ENCODE measurements at places on chromosomes 5 and 9.

GRCh38 chr5:50320131-50320749 lies 120.8 kb downstream of the EMB start:
- no peak for DNase-seq

GRCh38 chr5:31605920-31606319 lies 33.0 kb upstream of the PDZD2 start:
- no peak for DNase-seq

DNA sequence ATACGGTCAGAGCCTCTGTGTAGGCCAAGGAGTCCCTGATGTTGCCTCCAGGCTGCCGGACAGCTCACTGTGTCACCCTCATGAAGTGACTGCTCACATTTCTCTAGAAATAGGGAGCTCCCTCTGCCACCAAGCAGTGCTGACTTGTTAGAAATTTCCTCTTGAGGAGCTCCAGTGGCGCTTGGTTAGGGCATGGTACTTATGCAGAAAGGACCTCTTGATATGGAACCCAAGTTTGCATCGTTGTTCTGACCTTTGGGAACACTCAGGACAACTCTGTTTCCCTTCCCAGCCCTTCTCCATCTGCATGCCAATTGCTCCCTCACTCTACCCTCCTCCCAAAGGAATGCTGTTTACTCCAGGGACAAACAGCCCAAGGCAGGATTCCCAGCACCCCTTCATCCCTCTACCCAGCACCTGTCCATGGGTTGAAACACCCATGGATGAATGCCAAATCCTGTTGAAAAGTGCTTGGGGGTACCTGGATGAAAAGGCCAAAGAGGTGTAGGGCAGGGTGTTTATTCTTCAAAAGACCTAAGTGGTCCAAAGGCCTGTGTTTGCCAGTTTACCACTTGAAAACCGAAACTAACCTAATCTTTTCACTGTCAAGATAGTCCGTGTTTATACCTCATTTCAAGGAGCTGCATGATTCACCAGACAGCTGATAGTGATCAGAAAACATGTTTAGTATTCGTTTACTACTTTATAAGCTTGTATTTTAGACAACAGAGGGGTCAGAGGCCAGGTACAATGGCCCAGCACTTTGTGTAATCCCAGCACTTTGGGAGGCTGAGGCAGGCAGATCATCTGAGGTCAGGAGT lies 51.1 kb downstream of the KLF4 start:
- DNase-seq: no peak

- DNase-seq: no peak
These were observed 28.7 kb downstream of the GFRA3 start for GRCh38 chr5:138245717-138246116.

- DNase-seq: no peak
These were observed 36.4 kb upstream of the TCF7 start for GRCh38 chr5:134077926-134078580.

GRCh38 chr9:88870627-88871026 lies 120.6 kb upstream of the S1PR3 start:
- DNase-seq: no peak

- no peak for DNase-seq
These were observed 3.6 kb downstream of the B4GALT1 start for GRCh38 chr9:33163433-33164137.

DNA sequence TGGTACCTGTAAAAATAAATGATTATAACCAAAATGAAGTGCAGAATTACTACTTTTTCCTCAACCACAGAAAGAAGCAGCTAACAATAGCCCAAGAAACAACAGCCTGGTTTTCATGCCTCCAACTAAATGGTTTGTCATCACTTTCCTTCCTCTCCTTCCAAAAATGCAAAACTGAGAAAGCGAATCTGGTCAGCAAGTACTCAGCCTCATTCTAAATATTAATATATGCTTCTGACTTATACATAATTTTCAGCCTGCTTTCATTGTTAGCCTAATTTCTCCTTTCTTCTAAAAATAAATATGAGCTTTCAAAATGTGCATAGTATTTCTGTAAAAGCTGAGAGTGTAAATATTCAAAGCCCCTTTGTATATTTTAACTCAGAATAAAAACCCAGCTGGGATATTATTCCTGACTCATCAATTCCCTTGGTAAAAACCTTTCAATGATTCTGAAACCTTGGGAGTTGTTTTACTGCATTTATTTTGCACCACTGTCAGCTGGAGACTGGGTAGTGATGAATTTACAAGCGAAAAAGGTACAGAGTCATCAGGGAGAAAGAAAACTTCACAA lies 21.5 kb downstream of the RXFP3 start:
- no peak for DNase-seq

DNA sequence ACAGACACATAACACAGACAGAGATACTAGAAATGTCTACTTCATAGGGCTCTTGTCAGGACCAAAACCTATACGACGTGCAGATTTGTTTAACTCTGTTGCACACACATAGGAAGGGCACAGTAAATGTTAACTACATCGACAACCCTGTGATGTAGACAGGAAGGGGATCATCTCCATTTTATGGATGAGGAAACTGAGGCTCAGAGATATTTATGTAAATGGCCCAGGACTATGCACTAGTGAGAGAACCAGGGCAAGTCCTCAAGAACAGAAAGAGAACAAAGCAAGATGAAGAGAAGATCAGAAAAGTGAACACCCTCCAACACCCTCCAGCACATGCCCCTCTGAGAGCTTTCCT lies 36.3 kb downstream of the PCDHAC2 start:
- DNase-seq: no peak

- DNase-seq: no peak
These were observed 35.3 kb downstream of the ERBIN start for GRCh38 chr5:65961633-65962032.

Measured in gastrocnemius medialis (tissue), 4 donors.